ENCODE measurements at places on chromosomes 3 and 15. TPM values are rescaled to one million over a fixed set of nuclear protein-coding genes. Genes with fewer than 3 reads are reported as not detected.

Gene CLRN1
- not detected for total RNA-seq

GRCh38 chr3:181985386-181985785, 273.7 kb downstream of the SOX2 start:
- DNase-seq = no peak

GRCh38 chr15:87752250-87752951, 504.1 kb downstream of the NTRK3 start:
- DNase-seq = peak; percentile 69

Gene IL20RB
- total RNA-seq = 1.3 TPM

Gene PRR20G
- total RNA-seq = not detected

GRCh38 chr3:192917028-192917403, 640 bp downstream of the MB21D2 start:
- peak; percentile 77 for DNase-seq

DNA sequence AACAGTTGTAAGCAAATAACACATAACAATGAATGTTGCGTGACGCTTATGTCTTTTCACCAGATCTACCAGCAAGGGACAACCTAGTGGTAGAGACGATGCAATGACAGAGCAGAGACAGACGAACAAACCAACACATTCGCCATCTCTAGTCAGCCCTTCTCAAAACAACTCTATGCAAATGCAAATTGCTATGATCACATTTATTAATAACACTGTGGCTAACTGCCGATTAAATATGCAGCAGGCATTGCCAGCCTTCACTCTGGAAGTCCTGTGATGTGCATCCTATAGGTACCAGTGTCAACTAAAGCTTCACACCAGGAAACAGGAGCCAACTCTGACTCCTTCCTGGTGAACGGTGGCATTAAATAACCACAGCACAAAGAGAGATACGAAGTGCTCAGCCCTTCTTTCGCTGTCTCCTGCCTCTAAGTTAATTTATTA, 94.2 kb downstream of the FOXP1 start:
- DNase-seq = no peak

- peak; percentile 49 for DNase-seq
These were observed 147.3 kb upstream of the UBE2E2 start for GRCh38 chr3:23055733-23056376.
